Suprapubic skin (tissue), 4 donors: ENCODE measurements at places on chromosomes 6 and 20.
A peak's percentile ranks its signal among the peaks of the same experiment; 100 is the strongest.

DNA sequence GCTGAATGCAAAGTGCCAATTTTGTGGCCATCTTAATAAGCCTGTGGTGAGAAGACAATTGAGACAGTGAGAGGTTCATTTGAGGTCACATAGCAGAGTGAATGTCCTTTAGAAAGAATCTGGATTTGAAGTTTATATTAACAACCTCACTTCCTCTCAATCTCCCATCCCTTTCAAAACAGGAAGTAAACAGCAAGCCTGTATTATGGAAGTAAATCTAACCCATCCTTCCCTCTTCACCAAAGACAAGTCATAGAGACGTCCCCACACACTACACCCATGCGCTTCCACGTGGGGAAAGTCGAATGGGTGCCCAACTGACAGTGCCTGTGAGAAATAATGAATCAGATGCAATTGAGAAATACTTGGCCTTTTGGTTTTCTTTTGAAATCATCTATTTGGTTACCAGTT is 28.8 kb upstream of the CCND3 start:
- no peak overlapping the region for H3K4me3 ChIP-seq
- no peak overlapping the region for H3K27ac ChIP-seq
- no peaks in the 10 kb centered on the region for H3K27me3 ChIP-seq

DNA sequence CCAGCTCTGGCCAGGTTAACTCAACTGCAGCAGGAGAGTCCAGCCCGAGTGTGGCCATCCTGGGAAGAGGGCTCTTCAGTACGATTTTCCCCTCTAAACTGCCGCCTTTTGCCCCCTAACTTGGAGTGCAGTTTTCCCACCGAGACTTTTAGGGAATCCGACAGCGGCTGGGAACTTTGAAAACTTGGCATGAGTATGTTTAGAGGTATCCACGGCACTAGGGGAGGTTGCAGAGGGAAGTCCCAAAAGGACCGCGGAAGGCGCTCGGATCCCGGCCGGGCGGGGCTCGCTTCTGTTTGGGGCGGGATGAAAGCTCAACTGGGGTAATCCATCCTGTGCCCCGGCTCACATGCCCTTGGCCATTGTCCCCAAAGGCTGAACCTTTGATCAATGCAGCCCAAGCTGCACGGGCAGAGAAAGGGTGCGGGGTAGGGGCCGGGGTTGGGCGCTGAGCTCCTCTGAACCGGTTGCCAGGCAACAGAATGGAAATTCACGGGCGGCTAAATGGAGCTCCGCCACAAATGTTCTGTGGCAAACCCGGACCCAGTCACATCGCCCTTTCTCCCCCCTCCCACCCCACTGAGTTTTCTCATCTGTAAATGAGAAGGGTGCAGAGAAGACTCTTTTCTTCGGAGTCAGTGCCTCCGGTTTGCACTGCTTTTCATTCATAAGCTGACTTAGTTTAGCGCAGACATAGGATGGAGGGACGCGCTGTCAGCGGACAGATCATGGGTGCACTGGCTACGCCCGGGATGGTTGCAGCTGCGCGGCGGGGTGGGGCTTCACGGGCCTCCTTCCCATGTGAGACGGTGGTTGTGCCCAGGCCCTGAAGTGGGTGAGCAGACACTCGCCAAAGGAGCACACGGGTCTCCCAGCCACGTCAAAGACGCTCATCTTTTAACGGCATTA is 2.3 kb downstream of the BMP6 start:
- H3K36me3 ChIP-seq = no peaks in the 10 kb centered on the region
- H3K4me1 ChIP-seq = peaks cover 39% of the 10 kb centered on the region
- peak overlapping the region; percentile 58 for H3K4me3 ChIP-seq
- no peak overlapping the region for H3K27ac ChIP-seq
- DNase-seq = no peak

- H3K36me3 ChIP-seq = no peaks in the 10 kb centered on the region
- H3K4me1 ChIP-seq = peaks cover 20% of the 10 kb centered on the region
- H3K27ac ChIP-seq = no peak overlapping the region
These were observed 326.2 kb downstream of the CD83 start for GRCh38 chr6:14443629-14444268.

- no peaks in the 10 kb centered on the region for H3K27me3 ChIP-seq
- no peaks in the 10 kb centered on the region for H3K4me1 ChIP-seq
- H3K27ac ChIP-seq = no peak overlapping the region
- no peak overlapping the region for H3K4me3 ChIP-seq
- H3K36me3 ChIP-seq = no peaks in the 10 kb centered on the region
- no peak for DNase-seq
These were observed 41.3 kb upstream of the ELOVL5 start for GRCh38 chr6:53390010-53390409.

DNA sequence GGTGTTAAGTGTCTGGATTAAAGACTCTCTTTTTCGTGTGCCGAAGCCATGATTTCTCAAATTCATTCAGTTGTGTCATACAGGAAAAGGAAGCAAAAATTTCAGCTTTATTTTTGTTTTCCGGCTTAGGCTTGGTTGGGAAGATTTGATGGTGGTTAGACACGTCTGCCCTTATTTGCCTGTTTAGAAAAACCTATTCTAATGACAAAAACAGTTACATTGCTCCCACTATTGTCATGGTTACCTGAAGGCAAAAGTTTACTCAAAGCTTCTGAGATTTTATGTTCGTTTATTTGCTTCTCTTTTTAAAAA is 982 bp downstream of the DNAJC5 start:
- H3K27me3 ChIP-seq = no peaks in the 10 kb centered on the region
- peaks cover 11% of the 10 kb centered on the region for H3K36me3 ChIP-seq
- H3K27ac ChIP-seq = peak overlapping the region; percentile 90

DNA sequence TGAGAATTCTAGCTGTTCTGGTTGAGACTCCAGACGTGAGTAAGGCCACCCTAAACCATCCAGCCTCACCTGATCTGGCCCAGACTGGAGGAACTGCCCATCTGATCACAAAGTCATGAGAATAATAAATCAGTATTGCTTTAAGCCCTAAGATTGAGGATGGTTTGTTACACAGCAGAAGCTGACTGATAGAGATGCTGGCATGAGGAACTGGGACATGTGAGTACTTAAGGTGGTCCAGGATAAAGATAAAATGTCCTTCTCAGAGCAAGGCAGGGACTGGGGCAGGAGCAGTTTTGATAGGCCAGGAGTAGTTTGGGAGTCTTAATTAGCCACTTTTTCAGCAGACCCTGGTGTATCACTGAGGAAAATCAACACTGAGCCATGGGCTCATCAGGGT is 6.8 kb downstream of the GTSF1L start:
- H3K4me3 ChIP-seq = no peak overlapping the region
- no peak overlapping the region for H3K27ac ChIP-seq
- no peaks in the 10 kb centered on the region for H3K27me3 ChIP-seq
- no peaks in the 10 kb centered on the region for H3K36me3 ChIP-seq
- no peak for DNase-seq
- peaks cover 8% of the 10 kb centered on the region for H3K4me1 ChIP-seq

DNA sequence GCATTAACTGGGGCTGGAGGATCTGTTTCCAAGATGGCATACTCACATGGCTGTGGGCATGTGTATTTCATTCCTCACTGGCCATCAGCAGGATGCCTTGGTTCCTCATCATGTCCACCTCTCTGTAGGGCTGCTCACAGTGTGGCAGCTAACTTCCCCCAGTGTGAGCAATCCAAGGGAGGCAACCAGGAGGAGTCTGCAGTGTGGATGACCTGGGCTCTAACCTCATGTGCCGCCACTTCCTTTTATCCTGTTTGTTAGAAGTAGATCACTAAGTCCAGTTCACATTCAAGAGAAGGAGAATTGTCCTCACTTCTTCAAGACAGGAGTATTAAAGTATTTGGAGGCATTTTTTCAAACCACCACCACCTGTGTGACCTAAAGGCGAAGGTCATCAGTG is 54.4 kb downstream of the MTHFD1L start:
- H3K36me3 ChIP-seq = no peaks in the 10 kb centered on the region
- no peak for DNase-seq
- no peaks in the 10 kb centered on the region for H3K27me3 ChIP-seq
- no peak overlapping the region for H3K4me3 ChIP-seq

DNA sequence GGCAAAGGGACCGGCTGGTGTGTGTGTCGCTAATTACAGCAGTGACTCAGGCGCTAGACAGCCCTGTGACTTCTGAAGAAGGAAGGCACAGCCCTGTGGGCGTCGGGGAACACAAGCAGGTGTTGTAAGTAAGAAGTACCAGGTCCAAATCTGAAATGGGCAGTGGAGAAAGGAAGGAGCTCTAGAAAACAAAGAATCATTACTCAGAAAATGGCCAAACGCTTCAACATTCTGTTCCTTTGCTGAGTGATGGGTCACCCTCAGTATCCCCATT is 106.8 kb downstream of the PXDC1 start:
- DNase-seq = no peak
- H3K4me3 ChIP-seq = no peak overlapping the region
- peaks cover 2% of the 10 kb centered on the region for H3K4me1 ChIP-seq
- H3K27me3 ChIP-seq = peaks cover 3% of the 10 kb centered on the region

DNA sequence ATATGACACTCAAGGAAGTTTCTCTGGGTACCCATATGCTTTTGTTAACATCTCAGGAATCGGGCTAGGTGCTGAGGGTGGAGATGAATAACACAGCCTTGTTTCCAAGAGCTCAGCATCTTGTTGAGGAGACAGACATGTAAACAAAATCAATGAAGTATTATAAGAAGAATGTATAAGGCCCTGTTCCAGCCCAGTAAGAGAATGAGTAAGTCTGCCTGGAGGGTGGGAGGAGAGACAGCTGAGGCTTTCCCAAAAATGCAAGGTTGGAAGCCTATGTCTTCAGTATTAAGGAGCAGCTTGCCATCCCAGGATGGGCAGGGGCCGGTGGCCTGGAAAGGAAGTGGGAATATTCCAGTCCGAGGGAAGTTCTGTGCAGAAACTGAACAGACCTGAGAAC is 615.3 kb upstream of the BTBD3 start:
- H3K27me3 ChIP-seq = no peaks in the 10 kb centered on the region
- no peak overlapping the region for H3K27ac ChIP-seq
- DNase-seq = no peak
- no peak overlapping the region for H3K4me3 ChIP-seq
- peaks cover 12% of the 10 kb centered on the region for H3K4me1 ChIP-seq

DNA sequence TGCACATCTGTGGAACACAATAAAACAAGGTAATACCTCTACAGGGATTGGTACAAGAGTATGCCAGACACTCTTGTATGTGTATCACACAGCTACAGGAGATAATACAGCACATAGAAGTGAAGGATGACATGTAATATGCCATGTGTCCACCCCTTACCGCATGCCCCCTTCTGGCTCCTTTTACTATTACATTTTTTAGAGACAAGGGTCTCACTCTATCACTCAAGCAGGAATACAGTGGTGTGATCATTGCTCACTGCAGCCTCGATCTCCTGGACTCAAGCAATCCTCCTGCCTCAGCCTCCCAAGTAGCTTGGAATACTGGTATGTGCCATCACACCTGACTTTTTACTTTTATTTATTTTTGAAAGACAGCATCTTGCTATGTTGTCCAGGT is 4.2 kb upstream of the NCR3 start:
- no peaks in the 10 kb centered on the region for H3K36me3 ChIP-seq
- no peaks in the 10 kb centered on the region for H3K27me3 ChIP-seq
- H3K4me1 ChIP-seq = no peaks in the 10 kb centered on the region
- no peak for DNase-seq
